ENCODE measurements at places on chromosomes 3 and 15.
A peak's percentile ranks its signal among the peaks of the same experiment; 100 is the strongest.

DNA sequence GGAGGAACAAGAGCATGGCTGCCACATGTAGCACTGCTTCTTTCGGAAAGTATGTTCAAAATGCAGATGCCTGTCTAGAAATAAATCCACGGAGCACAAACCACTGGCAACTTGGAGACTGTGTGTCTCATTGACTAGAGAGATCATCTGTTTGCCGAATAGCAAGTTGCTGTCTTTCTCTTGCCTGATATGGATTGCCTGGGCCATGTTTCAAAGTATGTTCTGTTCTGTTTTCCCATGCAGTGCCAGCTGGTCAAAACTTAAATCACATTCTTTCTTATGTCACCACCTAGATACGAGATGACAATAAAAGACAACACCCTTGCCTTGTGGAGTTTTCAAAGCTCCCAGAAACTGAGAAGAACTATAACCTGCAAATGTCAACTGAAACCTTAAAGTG lies 318.9 kb downstream of the RYR3 start:
- DNase-seq, result no peak

DNA sequence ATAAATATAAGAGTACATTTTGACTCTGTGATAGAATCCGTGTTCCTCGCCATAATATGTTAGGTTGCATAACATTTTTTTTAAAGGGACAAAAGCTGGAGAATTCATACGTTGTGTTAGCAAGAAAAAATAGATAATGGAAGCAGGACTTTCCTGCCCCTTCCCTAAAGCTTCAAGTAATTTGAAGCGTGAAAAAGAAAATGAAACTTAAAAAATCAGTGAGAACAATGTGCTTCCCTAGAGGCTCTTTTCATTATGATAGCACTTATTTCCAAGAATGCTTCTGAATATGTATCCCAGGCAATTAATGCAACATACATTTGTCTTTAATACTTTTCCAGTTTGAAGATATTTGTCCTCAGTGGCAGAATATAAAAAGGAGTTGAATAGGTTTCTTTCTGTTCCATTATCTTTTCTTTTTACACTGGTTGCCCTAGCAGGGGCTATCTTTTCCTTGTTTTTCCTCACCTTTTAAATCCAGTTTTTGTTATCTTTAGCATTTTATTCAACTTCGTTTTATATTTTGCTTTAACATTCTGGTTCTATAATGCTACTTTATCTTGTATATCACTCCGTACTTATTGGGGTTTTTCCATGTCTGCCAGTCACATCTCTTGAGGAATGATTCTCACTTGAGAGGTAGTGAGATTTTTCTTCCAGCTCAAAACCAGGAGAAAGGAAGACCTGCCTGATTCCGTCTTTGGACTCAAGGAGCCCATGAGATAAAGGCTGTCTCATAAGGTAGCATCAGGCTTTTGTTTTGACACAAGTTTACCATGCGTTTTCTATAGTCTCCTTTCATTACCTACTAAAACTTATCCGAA lies 113.8 kb downstream of the MBNL1 start:
- DNase-seq, result peak; percentile 11

GRCh38 chr3:80696280-80696679 lies 928.5 kb upstream of the ROBO1 start:
- DNase-seq, result no peak

DNA sequence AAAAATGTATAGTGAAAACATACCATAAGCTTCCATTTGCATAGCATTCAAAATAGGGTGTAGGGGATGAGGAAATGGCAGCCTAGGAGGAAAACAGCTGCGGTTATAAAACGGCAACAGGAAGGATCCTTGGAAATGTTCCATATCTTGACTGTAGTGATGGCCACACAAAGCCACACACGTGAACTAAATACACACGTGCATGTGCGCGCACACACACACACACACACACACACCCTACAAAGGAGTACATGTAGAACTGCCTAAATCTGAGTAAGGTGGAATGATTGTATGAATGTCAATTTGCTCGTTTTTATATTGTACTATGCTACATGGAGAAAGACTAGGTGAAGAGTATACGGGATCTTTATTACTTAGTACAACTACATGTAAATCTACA lies 3.9 kb upstream of the IREB2 start:
- no peak for DNase-seq

DNA sequence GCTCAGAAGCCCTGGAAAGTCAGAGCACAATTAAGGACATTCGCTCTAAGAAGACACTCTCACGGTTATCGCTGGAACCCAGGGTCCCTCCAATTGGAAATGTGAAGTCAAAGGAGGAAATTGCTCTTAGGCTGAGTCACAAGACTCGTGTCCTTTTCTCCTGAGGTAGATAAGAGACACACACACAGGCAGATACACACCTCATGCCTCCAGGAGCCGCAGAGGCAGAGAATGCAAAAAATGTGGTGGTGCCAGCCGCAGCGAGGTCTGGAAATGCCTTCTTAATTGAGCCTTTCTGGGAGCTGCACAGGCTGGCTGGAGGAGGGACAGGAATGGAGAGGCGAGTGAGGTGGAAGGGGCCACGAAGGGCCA lies 189.3 kb downstream of the OPA1 start:
- no peak for DNase-seq

Data from C1 segment of cervical spinal cord (tissue), 14 donors.